Suprapubic skin (tissue), 4 donors: ENCODE measurements at places on chromosomes 6 and 20.

GRCh38 chr6:9403736-9404135 is 968.4 kb upstream of the SLC35B3 start:
- DNase-seq, result no peak

DNA sequence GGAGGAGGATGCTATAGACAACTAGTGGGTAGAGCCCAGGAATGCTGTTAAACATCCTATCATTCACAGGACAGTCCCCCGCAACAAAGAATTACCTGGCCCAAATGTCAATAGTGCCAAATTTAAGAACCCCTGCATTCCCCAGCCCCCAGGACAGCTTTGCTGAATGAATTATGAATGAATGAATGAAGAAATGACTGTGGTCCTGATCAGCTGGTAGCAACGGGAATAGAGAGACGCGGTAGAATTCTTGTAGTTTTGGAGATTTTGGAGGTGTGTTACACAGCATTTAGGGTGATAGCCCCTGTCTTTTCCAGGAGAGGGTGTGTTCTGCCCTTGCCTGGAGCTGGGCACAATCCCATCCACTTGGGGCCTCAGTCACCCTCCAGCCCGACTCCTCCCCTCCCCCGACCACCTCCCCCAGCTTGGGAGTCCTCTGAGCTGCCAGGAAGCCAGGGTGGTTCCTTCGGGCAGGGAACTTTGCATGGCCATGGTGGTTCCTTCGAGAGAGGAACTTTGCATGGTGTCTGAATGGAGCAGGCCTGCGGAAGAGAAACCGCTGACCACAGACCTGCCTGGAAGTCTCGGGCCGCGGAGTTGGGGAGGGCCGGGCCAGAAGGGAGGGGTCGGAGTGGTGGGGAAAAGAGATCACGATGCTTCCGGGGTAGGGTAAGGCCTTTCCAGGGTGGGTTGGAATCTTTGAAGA is 1.0 kb upstream of the HCK start:
- DNase-seq, result no peak

- DNase-seq, result no peak
These were observed 2.2 kb upstream of the AHI1 start for GRCh38 chr6:135499441-135500340.

DNA sequence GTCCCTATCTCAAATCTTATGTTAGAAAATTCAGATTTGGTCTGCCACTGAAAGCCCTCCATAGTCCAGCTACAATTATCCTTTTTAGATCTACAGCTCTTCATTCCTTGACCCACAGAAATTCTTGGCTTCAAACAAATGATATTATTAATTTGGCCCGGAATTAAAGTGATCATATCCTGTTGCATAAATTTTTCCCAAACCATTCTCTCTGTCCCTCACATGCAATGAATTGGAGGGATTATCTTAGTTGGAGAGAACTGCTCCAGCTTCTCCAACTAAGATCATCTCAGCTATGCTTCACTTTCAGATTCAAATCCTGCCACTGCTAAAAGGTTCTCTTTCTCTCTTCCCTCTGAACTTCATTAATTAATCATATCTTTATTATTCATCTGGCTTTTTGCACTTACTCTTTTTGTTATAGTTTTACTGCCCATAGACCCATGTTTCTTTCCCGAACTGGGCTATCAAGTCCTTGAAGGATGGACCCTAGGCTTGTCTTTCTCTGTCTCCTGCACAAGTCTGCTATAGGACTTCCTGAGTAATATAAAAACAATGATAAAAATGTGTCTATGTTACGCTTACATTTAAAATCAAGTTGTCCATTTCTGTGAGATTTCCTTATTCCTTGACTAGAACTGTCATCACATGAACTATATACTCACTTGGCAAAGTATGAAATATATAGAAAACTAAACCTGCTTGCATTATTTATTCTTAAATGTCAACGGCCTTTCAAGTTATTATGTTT is 493.9 kb upstream of the MARCKS start:
- no peak for DNase-seq

- no peak for DNase-seq
These were observed 59.8 kb upstream of the NHSL1 start for GRCh38 chr6:138559143-138559542.

DNA sequence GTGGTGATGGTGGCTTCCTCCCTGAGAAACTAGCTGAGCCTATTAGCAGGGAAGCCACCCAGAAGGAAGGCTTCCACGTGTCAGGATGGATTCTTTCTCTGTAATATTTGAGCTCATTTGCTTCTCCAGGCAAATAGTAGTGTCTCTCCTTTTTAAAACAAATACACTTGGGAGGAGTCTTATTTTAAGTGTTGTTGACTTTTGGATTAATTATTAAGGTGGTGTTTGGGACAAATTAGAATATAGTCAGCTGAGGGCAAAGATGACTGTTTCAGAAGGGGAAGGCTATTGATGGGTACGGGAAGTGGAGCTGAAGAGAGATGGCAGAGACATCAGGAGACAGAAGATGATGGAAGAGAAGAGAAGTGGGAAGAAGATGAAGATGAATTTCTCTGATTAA is 119.8 kb upstream of the PHACTR1 start:
- DNase-seq, result no peak

DNA sequence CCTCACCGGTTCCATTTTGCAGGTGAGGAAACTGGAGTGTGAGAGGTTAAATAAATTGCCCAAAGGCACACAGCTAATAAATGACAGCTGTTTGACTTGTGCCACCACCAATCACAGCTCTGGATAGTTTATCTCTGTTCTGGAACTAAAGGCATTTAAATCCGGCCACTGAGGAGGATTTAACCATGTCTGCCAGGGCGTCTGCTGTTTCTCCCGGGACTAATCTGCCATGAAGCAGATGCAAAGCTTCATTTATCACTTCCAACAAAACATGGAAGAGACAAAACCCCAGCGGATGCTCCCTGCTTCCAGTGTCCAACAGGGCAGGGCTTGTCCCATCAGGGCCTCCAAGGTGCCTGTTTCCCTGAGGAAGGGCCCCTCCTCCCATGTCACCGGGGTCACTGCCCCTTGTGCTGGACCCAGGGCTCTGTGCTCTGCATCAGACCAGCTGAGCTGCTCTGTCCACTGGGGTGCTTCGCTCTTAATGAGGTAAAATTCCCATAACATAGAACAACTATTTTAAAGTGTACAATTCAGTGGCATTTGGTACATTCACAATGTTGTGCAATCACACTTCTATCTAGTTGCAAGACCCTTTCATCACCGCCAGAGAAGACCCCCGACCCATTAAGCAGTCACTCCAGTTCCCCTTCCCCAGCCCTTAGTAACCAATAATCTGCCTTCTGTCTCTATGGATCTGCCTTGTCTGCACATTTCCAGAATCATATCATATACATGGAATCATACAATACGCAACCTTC is 244.3 kb downstream of the PTPRT start:
- DNase-seq, result no peak
